ENCODE measurements at places on chromosomes 2 and 18. TPM values are rescaled to one million over a fixed set of nuclear protein-coding genes. Genes with fewer than 3 reads are reported as not detected.

TEKT4 gene
- total RNA-seq: not detected

KCNJ13 gene
- total RNA-seq: not detected

TDRD15 gene
- total RNA-seq: not detected

SLC38A11 gene
- total RNA-seq: 0.60 TPM

CYP26B1 gene
- total RNA-seq: 36.6 TPM

- DNase-seq: no peak
These were observed 865.1 kb upstream of the VRK2 start for GRCh38 chr2:57181315-57182038.

DNA sequence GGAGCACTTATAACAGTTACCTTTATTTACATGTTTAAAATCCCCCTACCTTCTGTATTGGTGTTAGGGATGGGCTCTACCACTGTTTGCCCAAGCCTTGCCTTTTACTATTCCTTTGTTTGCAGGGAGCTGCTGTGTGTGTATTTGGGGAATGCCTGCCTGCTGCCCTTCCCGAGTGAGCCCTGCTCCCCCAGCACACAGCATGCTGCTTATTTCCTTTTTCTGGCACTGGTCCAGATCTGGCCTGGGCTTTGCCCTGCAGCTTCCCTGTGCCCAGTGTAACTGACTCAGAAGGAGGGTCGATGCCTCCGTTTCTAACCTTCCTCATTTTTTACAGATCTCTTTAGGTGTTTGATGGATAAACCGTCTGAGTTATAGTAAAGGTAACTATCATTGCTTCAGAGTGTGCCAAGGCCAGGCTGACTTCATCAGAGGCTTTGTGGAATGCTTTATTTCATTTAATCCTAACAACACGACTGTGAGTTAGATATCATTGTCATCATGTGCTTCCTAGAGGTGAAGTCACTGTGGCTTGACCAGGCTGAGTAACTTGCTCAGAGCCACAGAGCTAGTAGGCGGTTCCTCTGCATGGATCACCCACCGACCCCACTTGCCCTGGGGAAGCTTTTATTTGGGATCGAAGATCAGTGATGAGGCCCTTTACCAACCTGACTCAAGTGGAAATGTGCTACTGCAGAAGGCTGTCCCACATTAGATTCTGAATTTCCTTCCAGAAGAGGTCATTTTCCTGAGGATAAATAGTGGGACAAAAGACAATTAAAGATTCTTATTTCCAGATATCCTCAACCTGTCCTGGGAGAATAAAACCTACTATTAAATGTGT lies 238.8 kb downstream of the ZNF407 start:
- DNase-seq: no peak
